Omental fat pad (tissue), 4 donors: ENCODE measurements at places on chromosomes 6 and 20. TPM values are rescaled to one million over a fixed set of nuclear protein-coding genes. Genes with fewer than 3 reads are reported as not detected.

DNA sequence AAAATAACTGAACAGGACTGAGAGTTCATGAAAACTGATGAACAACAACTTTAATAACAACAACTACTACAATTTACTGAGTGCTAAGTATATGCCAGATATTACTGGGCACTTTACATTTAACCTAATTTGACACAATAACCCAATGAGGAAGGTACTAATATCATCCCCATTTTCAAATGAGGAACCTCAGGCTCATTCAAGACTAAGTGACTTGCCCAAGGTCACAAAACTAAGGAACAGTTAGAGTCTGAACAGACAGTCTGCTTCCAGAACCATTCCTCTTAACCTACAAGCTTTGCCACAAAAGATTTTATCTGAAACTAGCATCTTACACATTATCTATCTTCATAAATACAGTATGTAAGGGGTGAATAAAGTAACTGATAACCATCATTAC, 10.6 kb upstream of the NDRG3 start:
- no peak for DNase-seq

- DNase-seq, result no peak
Observed at GRCh38 chr6:67888546-67888885, 746.6 kb upstream of the ADGRB3 start.

GSTA2 gene
- total RNA-seq, result not detected

GRCh38 chr20:56828402-56828801, 199.3 kb downstream of the TFAP2C start:
- no peak for DNase-seq

GRCh38 chr20:22217712-22218352, 366.5 kb downstream of the FOXA2 start:
- DNase-seq, result no peak

- DNase-seq, result no peak
Observed at GRCh38 chr6:158068156-158068892, 86.7 kb downstream of the SYNJ2 start.

TAPBP gene
- 50.2 TPM for total RNA-seq
